Left renal pelvis (tissue), 4 donors: ENCODE measurements at places on chromosomes 12 and 14. TPM values are rescaled to one million over a fixed set of nuclear protein-coding genes. Genes with fewer than 3 reads are reported as not detected.

Gene SERPINA10
- polyA plus RNA-seq, result 0.27 TPM

Gene KRT3
- polyA plus RNA-seq, result not detected

Gene COQ5
- polyA plus RNA-seq, result 34.8 TPM

Gene FLRT2
- polyA plus RNA-seq, result 184 TPM

Gene SMIM41
- polyA plus RNA-seq, result 0.29 TPM

Gene GLT1D1
- polyA plus RNA-seq, result 3.0 TPM

Gene OR6C2
- polyA plus RNA-seq, result not detected

Gene AMIGO2
- polyA plus RNA-seq, result 55.9 TPM

Gene SYT1
- polyA plus RNA-seq, result 54.2 TPM

Gene KLHL33
- 0.71 TPM for polyA plus RNA-seq

Gene TBC1D30
- 6.5 TPM for polyA plus RNA-seq

Gene HVCN1
- polyA plus RNA-seq, result 15.7 TPM

Gene KRT6A
- not detected for polyA plus RNA-seq

Gene STXBP6
- 9.1 TPM for polyA plus RNA-seq

Gene OTUB2
- polyA plus RNA-seq, result 4.4 TPM

Gene CISTR
- not detected for polyA plus RNA-seq

DNA sequence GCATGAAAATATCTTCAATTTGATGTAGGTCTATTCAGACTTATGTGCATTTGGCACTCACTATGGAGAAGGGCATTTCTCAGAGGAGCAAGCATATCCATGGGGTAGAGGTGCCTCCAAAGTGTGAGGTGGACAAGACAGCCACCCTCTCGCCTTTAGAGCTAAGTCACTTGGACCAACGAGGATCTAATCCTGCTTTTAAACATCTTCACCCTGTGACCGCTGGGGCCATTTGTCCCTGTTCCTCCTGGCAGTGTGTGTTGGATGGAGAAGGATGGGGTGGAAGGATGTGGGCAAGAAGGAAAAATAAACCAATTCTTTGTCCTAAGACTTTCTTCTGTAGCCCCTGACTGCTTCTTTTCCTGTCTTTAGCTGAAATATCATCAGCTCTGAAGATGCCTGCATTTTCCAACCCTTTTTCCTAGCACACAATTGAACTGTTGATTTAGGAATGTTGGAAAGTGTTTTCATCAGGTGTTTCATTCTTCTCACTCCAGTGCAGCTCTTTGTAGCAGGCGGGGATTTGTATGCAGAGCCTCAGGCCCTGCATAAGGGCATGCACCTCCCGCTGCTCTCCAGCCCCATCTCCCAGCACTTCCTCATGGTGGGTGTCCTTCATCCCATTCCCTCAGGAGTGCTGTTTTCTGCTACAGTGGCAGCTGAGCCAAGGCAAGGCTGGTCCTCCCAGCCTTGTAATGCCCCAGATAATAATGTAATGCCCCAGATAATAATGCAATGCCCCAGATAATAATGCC lies 5.3 kb downstream of the FGF6 start:
- no peak for DNase-seq

DNA sequence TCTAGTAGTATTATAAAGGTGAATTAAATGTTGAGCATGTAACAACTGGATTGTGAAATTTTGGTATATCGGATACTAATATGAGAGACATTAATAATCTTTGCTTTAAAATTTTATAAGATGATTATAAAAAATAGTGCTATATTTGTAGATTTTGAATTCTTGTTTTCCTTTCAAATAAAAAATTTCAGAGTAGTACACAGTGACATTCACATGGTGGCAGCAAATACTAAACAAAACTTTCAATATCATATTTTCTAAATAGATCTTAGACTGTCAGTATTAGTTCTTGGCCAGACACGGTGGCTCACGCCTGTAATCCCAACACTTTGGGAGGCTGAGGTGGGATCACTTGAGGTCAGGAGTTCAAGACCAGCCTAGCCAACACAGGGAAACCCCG lies 166.0 kb downstream of the NAV3 start:
- DNase-seq, result no peak

DNA sequence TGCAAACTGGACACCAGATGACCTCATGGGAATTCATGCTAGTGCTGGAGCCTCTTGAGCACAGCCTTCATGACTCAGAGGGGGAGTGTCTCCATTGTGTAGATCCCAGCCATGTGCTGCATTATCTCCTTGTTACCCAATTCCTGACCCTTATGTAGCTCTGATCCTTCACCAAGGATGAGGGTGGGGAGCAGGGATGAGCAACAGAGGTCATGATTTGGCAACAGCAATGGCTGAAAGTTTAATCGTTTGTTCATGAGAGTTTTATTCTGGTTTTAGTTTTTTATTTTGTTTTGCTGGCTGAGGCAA lies 9.5 kb upstream of the BDKRB1 start:
- no peak for DNase-seq

DNA sequence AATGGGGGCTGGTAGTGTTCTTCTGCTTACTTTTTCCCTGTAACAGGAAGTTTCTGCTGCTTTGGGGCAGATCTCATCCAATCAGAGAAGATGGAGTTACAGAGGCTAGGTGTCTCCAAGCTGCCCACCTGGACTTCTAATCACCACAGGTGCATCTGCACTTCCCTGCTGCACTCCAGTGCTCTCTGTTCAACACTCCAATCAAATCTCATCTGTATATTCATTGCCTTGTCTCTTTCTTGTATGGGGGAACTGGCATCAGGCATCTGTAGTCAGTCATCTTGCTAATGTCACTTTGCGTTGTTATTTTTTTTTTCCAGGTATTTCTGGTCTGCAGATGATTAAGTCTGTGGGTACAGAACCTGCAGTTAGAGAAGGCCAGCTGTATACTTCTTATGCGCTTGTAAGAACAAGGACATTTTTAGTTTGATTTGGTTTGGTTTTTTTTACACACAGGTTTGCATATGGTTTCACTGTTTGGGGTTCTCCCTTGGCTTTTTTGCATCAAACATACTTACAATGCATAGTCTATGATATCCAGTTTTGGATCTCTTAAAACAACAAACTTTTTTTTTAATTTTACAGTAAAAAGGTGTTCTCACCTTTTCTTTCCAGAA lies 116.0 kb downstream of the METTL25 start:
- DNase-seq, result no peak

- DNase-seq, result no peak
Measured at GRCh38 chr14:87059060-87059839, 933.7 kb downstream of the GALC start.

DNA sequence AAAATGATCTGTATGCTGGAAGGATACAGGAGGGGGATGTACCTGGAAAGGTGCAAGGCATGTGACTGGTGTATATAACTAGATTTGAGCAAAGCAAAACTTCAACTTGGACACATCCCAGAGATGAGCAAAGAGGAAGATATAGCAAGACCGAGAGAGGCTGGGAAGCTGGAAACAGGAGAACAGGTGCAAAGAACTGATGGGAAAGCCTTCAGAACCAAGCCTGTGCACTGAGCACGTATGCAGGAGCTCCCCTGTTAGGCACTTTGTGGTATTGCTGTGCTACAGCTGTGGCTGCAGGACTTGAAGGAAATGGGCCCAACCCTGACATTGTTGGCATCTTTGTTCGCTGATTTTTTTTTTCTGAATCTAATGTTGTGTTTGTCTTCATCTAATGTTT lies 120.7 kb upstream of the PWP1 start:
- DNase-seq, result no peak

DNA sequence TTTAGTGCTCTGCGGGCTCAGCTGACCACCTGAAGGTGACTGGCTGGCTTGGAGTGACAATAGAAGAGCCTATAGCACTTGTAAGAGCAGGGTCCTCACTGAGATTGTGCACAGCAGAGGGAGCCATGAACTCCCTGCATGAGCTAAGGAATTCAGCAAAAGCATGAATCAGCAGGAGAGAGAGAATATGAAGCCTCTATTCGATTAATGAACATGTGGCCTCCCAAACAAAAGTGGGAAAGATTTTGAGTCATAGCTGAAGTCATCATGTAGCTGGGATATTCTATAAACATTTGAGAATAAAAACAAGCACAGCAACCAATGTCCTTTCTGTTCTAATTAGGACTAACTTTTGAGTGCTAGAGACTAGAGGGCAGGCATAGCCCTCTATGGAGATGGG lies 626.6 kb downstream of the DIO2 start:
- DNase-seq, result no peak

GRCh38 chr14:102616799-102617198 lies 24.4 kb downstream of the RCOR1 start:
- no peak for DNase-seq

- DNase-seq, result no peak
Measured at GRCh38 chr14:50770586-50770985, 60.4 kb downstream of the NIN start.

GRCh38 chr14:67260965-67261364 lies 19.7 kb downstream of the PALS1 start:
- DNase-seq, result no peak

- DNase-seq, result no peak
Measured at GRCh38 chr12:101902641-101903040, 25.3 kb downstream of the DRAM1 start.

GRCh38 chr12:49188201-49188915 lies 522 bp downstream of the TUBA1A start:
- no peak for DNase-seq

DNA sequence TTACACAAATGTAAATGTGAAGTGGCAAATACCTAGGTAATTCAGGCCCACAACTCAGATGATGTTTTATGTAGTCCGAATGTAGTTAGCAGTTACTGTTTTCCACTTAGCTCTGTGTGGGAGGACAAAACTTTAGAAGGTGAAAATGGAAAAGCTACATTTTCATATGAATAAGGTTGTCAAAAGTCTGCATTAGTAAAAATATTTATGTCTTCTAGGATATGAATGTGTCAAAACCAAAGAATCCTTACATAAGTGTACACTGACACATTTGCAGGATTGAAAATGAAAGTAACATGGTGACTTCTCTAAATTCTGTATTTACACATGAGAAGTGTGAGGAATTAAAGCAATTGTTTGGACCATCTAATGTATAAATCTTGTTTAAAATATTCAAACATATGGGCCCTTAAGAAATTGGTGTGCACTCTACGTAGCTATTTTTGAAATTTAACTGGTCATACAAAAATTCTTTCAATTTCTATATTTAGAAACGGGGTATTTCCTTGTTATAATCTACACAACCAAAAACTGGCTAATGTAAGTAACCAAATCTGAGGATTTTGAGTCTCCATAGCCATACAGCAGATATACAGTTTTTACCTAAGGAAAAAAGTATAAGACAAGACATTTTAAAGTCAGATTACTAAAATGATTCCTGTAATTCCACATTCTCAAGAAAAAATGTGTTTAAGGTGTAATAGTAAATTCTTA lies 5.4 kb downstream of the CDKN1B start:
- no peak for DNase-seq

DNA sequence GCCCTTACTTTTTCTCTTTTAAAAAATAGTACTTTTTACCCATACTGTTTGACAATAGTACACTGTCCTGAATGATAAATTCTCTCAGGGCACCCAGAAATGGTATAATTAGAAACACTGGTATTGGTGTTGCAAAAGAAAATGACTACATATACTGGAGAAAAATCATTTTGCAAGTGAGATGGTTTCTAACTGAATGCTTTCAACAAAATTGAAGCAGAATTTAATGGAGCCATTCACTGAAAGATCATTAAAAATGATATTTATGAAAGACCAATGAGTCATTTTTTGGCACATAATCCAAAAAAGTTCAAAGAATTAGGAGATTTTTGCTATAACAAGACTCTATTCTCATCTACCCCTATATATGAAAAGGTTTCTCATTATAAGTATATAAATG lies 68.8 kb downstream of the TMTC1 start:
- DNase-seq, result no peak

DNA sequence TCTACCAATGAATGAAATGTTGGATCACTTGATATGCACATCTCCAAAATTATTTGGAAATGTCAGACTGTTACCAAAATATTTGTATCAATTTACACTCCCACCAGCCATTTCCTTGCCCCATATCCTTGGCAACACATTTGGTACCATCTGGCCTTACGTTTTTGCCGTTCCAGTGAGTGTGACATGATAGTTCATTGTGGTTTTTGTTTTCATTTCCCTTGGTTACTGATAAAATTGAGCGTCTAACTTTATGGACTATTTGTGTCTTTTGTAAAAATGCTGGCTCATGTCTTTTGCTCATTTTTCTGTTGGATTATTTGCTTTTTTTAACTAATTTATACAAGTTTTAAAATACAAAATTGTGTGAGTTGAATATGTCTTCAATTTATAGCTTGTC lies 11.0 kb downstream of the KLHDC1 start:
- no peak for DNase-seq

- no peak for DNase-seq
Measured at GRCh38 chr12:32891956-32892355, 4.6 kb downstream of the PKP2 start.

- DNase-seq, result no peak
Measured at GRCh38 chr12:532908-533565, 73.3 kb downstream of the B4GALNT3 start.

- DNase-seq, result no peak
Measured at GRCh38 chr12:30188602-30189326, 405.0 kb upstream of the TMTC1 start.

DNA sequence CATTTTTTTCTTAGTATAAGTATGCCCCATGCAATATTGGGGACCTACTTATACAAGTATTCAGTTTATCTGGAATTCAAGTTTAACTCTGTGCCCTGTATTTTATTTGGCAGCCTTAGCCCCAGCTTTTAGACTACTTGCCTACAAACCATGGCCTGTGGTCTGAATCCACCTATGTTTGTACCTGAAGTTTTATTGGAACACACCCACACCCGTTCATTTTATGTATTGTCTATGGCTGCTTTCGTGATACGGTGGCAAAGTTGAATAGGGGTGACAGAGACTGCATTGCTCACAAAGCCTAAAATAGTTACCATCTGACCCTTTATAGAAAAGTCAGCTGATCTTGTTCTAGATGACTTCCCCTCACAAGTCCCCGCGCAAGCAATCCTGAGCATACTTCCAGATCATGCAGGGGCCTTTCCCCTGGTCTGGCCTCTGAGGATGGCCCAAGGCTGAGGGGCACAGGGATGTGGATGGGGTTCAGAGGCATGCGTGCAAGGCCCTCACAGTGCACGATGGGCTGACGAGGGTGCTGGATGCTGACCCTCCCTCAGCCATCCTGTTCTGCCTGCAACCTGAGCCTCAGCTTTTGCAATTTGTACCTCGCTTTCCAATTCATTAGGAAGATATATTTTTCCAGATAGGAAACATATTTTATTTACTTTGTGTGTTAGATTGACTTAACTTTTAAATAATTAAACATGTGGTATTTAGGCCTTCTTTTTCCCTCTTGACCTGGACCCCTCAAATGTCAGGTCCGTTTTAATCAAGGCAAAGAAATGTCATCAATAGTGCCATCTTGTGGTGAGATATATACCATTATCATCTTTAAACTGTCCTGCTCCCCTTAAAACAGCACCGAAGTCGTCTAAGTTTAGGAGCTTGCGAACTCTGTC lies 527.3 kb upstream of the CCDC196 start:
- no peak for DNase-seq
